ENCODE measurements at places on chromosomes 4 and X.
A peak's percentile ranks its signal among the peaks of the same experiment; 100 is the strongest.

GRCh38 chr4:97866821-97867556, 276.3 kb downstream of the STPG2 start:
- no peak for DNase-seq
- no peak overlapping the region for H3K4me3 ChIP-seq
- no peak overlapping the region for H3K27ac ChIP-seq
- no peaks in the 10 kb centered on the region for H3K36me3 ChIP-seq
- no peaks in the 10 kb centered on the region for H3K4me1 ChIP-seq

GRCh38 chr4:113524505-113525186, 236.9 kb downstream of the CAMK2D start:
- no peaks in the 10 kb centered on the region for H3K36me3 ChIP-seq
- no peak overlapping the region for H3K4me3 ChIP-seq
- H3K27ac ChIP-seq, result no peak overlapping the region
- no peak for DNase-seq
- H3K27me3 ChIP-seq, result no peaks in the 10 kb centered on the region

GRCh38 chr4:3814053-3814570, 47.9 kb downstream of the ADRA2C start:
- DNase-seq, result no peak
- no peak overlapping the region for H3K27ac ChIP-seq
- H3K4me1 ChIP-seq, result no peaks in the 10 kb centered on the region
- no peaks in the 10 kb centered on the region for H3K36me3 ChIP-seq

DNA sequence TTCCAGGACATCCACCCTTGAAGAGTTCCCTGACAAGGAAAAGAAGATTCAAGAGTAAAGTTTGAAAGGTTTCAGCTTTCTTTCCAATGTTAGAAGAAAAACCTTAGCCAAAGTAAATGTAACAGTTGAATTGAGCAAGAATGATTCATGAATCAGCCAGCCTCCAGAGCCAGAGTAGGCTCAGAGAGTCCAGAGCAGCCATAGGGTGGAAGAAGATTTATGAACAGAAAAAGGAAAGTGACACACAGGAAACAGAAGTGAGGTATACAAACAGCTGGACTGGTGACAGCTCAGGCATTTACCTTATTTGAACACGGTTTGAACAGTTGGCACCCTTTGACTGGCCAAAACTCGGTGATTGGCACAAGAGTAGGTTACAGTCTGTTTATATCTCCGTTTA, 63.2 kb downstream of the QDPR start:
- H3K27ac ChIP-seq, result no peak overlapping the region
- no peak for DNase-seq
- H3K4me3 ChIP-seq, result no peak overlapping the region
- peaks cover 5% of the 10 kb centered on the region for H3K27me3 ChIP-seq

DNA sequence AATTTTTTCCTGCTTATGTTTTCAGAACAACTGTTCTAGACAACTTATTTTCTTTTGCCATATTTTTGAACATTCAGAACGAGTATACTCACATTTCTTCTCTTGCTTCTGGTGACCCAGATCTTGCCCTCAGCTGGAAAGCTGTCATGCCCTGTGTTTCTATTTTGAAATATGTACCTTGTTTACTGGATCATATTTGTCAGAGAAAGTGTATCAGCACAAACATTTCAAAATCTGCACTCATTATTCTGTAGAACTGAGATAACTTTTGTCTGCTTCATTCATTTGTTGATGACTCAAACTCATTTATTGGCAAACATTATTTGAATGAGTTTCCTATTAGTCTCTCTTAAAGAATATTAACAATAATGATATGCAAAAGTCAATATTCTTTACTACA, 46.2 kb upstream of the FAM9A start:
- no peaks in the 10 kb centered on the region for H3K36me3 ChIP-seq
- no peaks in the 10 kb centered on the region for H3K27me3 ChIP-seq
- no peak for DNase-seq
- no peak overlapping the region for H3K4me3 ChIP-seq

- H3K4me1 ChIP-seq, result no peaks in the 10 kb centered on the region
- no peak overlapping the region for H3K27ac ChIP-seq
- DNase-seq, result no peak
- no peaks in the 10 kb centered on the region for H3K36me3 ChIP-seq
- H3K27me3 ChIP-seq, result no peaks in the 10 kb centered on the region
Observed at GRCh38 chr4:67393699-67394281, 151.5 kb downstream of the CENPC start.

- no peaks in the 10 kb centered on the region for H3K36me3 ChIP-seq
- DNase-seq, result no peak
- H3K4me3 ChIP-seq, result no peak overlapping the region
- no peaks in the 10 kb centered on the region for H3K4me1 ChIP-seq
- no peak overlapping the region for H3K27ac ChIP-seq
Observed at GRCh38 chr4:6469898-6470501, 2.4 kb downstream of the PPP2R2C start.

DNA sequence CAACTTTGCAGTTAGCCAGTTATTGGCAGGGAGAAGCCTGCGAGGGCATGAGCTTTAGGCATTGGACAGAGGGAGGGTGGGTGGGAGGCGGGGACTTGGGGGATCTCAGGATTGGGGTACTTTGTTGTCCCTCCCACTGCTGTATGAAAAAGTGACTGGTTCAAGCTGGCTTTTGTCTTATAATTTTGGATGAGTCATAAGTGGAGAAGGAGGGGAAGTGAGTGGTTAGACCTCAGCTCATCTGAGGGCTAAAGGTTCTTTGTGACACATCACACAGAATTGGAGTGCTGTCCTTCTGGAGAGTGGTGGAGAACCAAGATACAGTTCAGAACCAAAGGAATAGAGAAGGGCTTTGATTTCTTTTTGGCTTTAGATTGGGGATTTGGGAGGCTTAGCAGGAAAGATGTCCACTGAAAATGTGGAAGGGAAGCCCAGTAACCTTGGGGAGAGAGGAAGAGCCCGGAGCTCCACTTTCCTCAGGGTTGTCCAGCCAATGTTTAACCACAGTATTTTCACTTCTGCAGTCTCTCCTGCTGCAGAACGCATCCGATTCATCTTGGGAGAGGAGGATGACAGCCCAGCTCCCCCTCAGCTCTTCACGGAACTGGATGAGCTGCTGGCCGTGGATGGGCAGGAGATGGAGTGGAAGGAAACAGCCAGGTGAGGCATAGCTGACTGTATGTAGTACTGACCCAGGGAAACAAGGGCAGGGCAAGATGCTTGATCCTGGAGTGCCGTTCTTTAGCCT, at the start of gene SLC4A4:
Gene SLC4A4, plus strand, starts transcription at position 175 of the 748 bp plus-strand sequence.
- H3K27ac ChIP-seq, result no peak within 1 kb of the TSS
- no peaks in the 10 kb centered on the region for H3K27me3 ChIP-seq
- H3K4me3 ChIP-seq, result no peak within 1 kb of the TSS

GRCh38 chr4:90328558-90328957, 201.4 kb downstream of the CCSER1 start:
- H3K4me3 ChIP-seq, result no peak overlapping the region
- H3K4me1 ChIP-seq, result peaks cover 3% of the 10 kb centered on the region
- H3K27ac ChIP-seq, result no peak overlapping the region
- H3K36me3 ChIP-seq, result no peaks in the 10 kb centered on the region
- H3K27me3 ChIP-seq, result no peaks in the 10 kb centered on the region
- DNase-seq, result no peak

DNA sequence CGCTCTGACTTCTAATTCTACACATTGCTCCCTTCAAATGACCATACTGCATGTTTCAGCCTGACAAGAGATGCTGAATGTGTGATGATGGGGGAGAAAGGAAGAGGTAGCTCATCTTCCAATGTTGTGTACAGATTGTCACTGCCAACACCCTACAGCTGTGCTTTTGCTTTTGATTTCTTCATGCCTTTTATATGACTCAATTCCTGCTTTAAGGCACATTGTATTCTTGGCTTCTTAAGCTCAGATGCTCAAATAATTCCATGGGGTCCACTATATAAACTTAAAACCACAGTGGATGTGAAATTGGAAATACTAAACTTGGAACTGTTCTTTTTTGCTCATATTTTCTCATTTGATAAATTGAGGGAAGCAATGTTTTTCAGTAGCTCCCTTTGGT, 183.2 kb upstream of the WDFY3 start:
- DNase-seq, result no peak
- no peaks in the 10 kb centered on the region for H3K4me1 ChIP-seq
- no peaks in the 10 kb centered on the region for H3K36me3 ChIP-seq
- no peak overlapping the region for H3K4me3 ChIP-seq

DNA sequence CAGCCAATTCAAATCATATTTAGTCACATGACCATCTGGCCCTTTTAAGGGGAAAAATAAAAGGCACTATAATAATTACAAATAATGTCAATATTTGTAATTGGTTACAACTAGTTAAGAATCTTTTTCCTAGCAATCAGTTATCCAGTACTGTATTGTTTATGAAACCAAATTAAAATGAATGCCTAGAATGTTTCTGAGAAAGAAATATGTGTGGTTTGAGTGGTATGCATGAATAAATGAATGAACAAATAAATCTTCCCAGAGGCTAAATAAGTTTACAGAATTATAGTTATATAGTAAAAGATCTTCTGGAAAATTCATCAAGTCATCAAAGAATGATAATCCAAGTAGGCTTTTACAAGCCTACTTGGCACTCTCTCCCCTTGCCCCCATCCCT, 55.8 kb upstream of the F8A3 start:
- DNase-seq, result no peak
- no peak overlapping the region for H3K4me3 ChIP-seq
- H3K27ac ChIP-seq, result no peak overlapping the region
- H3K27me3 ChIP-seq, result no peaks in the 10 kb centered on the region
- no peaks in the 10 kb centered on the region for H3K4me1 ChIP-seq
- no peaks in the 10 kb centered on the region for H3K36me3 ChIP-seq

DNA sequence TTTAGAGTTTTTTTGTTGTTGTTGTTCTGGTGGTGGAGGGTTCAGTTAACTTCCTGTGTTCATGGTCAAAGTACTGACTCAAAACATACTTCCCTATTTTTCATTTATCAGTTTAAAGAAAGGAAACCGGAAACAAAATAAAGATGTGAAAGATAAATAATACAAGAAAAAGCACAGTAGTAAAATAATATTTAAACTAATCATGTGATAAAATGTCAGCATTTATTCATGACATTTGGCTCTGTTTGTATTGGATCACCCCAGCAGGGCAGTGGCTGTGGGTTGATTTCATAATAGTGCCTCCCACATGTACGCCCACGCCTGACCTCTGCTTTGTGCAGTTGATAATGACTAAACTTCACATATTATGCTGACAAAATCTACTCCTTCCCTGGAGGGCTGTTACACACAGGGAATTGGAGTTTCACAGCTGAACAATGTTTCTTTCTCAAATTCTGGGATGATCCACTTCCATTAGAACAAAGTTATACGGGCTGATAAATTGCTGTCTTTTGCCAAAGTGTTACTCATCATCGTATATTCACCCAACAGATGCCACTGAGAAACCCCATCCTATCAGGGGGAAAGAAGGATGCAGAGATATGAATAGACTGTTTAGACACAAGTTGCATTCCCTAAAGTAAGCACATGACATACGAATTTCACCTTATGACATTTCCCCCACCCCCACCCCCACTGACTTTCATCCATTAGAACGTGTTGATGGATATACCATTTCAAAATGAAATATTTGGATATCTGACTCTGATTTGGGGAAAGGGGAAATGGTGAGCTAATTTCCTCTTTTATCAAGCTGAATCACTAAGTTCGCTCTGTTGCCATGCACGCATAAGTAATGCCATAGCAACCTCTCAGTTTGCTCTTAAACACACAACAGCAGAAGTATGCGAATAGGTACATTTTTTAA, 48.3 kb downstream of the AMELX start:
- H3K4me1 ChIP-seq, result peaks cover 11% of the 10 kb centered on the region
- H3K36me3 ChIP-seq, result no peaks in the 10 kb centered on the region
- H3K27ac ChIP-seq, result peak overlapping the region; percentile 50
- no peak overlapping the region for H3K4me3 ChIP-seq

DNA sequence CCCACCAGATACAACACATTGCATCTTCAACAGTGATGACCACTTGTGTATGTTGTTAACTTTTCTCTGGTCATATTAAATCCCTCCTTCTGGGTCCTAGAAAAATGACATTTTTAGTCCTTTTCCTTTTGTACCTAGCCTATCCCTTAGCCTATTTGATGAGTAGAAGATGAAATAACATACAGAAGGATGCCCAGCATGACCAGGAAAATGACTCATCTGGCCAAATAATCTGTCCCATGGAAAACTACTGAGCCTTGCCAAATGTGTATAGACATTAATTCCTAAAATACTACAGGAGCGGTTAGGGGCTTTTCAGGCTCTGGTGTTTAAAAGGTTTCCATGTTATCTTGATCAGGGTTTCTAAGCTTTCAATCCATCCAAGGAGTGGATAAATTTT, 129.0 kb upstream of the KCNIP4 start:
- DNase-seq, result no peak
- H3K27me3 ChIP-seq, result no peaks in the 10 kb centered on the region
- H3K4me1 ChIP-seq, result no peaks in the 10 kb centered on the region
- no peak overlapping the region for H3K4me3 ChIP-seq
- H3K36me3 ChIP-seq, result no peaks in the 10 kb centered on the region
- H3K27ac ChIP-seq, result no peak overlapping the region

DNA sequence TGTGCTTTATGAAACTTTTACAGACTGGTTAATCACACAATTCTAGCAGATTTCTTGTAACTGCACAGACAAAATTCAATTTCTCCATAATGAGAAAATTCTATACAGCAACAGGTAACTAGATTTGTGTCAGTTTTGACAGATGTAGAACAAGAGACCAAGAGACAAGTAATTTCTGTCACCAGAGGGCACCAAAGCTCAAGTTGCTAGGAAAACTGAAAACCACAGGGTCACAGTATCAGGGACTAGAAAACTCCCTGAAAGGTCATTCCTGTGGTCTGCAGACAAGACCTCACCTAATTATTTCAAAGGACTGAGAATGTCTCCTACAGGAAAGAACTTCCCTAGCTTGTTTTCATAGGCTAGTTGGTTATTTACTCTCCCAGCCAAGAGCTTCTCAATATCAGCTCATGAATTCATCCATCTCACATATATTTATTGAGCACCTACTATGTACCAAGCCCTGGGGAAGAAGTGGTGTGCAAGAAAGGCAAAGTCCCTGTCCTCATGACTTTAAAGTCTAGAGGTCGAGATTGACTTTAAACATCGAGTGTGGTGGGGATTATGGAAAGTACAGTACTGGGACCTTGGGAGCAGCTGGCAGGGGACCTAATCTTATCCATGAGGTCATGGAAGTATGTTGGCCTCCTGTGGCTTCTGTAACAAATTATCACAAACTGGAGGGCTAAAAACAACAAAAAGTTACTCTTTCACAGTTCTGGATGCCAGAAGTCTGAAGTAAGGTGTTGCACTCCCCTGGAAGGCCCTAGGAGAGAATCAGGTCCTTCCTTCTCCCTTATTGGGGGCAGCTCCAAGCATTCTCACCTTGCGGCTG, 47.8 kb upstream of the SETD7 start:
- no peaks in the 10 kb centered on the region for H3K36me3 ChIP-seq
- no peaks in the 10 kb centered on the region for H3K27me3 ChIP-seq
- DNase-seq, result no peak
- H3K4me3 ChIP-seq, result no peak overlapping the region

DNA sequence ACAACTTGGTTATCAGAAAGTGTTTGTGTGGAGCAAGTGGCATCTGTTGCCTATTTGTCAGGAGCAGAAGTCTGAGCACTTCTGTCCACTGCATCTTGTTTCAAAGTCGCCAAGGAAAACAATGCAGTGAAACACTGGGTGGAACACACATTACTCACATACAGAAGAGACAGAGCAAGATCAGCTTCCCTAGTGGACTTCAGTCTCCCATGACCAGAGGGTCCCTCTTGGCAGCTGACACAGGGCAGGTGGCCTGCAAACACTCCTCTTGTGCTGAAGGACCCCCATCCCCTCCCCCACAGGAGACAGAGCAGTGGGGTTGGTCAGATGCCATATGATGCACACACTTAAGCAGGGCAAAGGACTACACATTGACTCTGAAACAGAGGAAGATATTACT, 3.6 kb upstream of the BBS12 start:
- DNase-seq, result no peak
- no peak overlapping the region for H3K27ac ChIP-seq
- no peaks in the 10 kb centered on the region for H3K27me3 ChIP-seq

Measured in RWPE2 (cell line).